ENCODE measurements at places on chromosomes 7 and 10.

GRCh38 chr10:52756295-52756694 is 16.3 kb downstream of the MBL2 start:
- DNase-seq: no peak

DNA sequence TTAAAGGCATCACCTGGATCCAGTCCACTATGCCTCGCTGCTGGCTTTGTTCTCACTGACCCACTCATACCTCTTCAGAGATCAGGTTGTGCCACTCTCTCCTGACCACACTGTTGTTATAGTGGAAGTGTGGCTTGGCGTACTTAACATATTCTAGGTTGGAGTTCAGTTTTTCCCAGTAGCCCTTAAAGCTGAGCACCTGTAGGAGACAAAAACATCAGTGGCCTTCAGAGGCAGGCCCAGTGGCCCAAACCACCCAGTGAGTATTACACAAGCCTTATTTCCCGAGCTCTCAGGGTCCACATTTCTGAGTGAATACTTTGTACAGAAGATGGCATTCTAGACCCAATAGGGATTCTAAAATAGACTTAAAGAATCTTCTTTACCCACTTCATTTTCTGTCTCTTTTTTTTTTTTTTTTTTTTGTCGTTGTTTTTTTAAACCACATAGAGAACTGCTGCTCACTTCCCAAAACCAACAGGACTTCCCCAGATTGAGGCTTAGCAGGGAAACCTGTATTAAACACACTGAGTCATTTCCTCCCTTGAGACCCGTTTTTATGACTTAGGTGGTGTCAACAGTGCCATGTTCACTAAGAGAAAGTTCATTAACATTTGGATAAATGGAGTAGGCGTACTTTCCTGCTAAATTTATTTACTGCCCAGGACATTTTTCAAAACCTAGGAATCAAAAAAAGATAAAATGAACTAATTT is 85.8 kb downstream of the GSAP start:
- DNase-seq: no peak

DNA sequence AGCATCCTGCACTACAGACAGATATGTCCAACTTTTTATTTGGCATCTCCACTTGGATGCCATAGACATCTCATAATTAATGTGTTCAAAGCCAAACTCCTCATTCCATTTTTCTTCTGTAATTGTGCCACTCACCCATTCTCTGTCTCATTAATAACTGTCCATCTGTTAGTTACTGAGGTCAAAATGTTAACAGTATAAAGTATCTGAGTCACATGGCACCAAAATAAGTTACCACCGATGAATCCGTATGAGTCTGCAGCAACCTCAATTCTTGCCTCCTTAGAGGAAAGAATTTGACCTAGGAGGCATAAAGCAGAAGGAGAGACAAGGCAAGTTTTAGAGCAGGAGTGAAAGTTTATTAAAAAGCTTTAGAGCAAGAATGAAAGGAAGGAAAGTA is 16.5 kb upstream of the NT5C3A start:
- no peak for DNase-seq

GRCh38 chr10:128814782-128815181 is 652.3 kb upstream of the MGMT start:
- DNase-seq: no peak

- DNase-seq: no peak
These were observed 155.8 kb downstream of the NRF1 start for GRCh38 chr7:129767120-129768015.

DNA sequence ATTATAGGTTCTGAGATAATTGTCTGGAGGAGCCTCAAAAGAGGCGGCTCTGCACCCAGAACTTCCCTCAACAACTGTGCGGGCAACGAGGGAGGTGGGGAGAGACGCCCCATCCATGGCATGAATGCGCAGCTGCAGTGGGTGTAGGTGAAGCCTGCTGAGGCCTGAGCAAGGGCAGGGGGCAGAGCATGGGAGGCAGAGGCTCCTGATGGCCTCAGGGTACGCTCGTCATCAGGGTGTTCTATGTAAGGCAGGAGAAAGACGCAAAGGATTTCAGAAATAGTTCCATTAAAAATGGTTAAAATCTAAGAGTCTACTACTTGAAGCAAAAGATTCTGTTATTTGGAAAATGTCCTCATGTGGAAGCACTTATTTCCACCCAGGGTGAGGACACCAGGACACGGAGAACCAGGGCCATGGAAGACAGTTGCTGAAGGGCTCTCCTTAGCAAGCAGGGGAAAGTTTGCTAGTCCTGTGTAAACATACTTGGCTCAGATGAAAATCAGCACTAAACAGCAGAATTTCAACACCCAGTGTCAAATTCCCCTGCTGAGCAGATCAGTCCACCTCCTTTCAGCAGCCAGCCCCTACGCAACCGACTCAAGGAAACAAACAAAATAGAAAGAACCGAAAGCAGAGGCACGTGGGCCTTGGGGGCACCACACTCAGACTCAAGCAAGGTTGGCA is 18.9 kb downstream of the INSIG1 start:
- DNase-seq: no peak

Data from retinal pigment epithelial cell (primary cell).